ENCODE measurements at places on chromosomes 4 and X. TPM values are rescaled to one million over a fixed set of nuclear protein-coding genes. Genes with fewer than 3 reads are reported as not detected.

- DNase-seq: peak; percentile 83
These were observed at the start of gene P2RY8 for GRCh38 chrX:1537031-1537715. P2RY8 (minus strand) TSS chrX:1537185; CDS start chrX:1466558, 70,627 bp downstream.

- peak; percentile 84 for DNase-seq
These were observed 54.9 kb downstream of the STOX2 start for GRCh38 chr4:183960046-183960420.

Gene ANK2
- total RNA-seq: 11.8 TPM

Gene SPANXC
- total RNA-seq: not detected

DNA sequence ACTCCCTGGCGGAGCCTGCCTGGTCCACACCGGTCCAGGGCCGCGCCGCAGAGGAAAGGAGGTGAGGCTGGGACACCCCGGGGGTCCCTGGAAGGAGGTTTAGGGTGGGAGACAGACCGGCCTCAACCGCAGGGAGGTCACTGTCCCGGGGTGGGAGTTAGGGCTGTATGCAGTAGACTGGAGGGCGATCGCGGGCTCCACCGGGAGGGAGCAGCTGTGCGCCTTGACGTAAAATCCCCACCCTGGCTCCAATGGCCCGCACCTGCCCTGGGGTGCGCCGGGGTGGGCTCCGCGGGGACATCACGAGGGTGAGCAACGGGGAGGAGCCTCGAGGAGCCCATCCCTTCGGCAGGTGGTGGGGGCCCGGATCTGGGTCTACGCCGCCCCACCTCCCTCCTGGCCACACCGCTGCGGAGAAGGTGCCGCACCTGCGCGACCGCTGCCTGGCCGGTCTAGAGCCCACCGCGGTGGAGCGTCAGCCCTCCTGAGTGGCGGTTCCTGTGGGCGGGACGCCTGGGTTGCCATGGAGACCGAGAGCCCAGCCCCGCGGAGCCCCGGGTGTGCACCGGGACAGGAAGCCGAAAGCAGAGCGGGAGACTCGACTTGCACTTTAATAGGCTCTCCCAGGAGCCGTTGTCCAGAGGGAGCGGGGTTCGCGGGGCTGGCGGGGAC lies 105.1 kb downstream of the ADRA2C start:
- peak; percentile 77 for DNase-seq

Gene MOB1B
- 21.0 TPM for total RNA-seq

DNA sequence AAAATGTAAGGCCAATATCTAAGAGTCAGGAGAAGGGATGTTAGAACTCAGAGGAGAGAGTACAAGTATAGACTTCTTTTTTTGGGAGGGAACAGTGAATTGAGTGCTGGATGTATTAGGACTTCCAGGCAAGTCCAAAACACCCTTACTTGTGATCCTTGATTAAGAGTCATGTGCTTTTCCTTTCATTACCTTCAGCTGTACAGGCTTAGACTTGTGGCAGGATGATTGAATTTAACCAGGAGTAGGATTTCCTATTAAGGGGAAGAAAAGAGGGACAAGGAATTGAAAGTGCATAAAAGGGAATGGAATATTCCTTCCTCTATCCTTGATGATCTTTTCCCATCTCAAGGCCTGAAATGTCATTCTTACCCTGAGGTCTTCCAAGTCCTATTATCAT lies 606.7 kb downstream of the STIM2 start:
- DNase-seq: no peak

DNA sequence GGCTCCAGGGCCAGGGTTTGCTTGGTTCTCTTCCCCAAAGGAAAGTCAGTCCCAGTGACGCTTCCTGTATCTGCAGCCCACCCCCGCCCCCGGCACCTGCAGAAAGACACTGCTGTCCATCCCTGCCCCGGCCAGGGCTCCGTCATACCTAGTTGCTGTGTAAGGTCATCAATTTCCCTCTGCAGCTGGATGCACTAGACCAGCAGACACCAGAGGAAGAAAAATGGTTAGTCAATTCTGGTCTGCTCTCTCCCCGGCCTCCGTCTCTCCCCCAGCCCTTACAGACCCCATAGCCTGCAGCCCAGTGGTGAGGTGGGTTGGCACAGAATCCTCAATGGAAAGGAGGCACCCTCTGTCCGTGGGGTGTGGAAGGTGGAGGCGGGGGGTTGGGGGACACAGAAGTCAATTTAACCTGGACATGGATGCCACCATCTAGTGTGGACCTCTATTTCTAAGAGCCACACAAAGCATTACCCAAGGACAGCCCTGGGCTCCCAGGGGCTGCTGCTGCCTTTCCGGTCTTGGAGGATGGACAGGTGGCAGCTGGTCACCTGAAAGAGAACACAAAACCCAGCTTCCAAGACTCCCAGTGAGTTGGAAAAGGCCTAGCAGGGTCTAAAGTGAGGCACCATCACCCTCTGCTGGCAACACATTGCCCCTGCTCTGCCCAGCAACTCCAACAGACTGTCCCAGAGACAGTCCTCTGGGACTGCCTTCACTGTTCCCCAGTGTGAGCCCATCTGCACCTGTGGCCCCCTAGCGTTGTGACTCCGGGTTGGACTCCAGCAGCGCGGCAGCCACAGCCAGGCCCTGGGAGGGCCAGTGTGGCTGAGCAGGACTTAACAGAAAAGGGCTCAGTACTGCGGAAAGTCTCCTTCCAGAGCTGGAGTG lies 40.2 kb upstream of the NHSL2 start:
- DNase-seq: peak; percentile 14

Gene ZNF827
- 18.4 TPM for total RNA-seq

DNA sequence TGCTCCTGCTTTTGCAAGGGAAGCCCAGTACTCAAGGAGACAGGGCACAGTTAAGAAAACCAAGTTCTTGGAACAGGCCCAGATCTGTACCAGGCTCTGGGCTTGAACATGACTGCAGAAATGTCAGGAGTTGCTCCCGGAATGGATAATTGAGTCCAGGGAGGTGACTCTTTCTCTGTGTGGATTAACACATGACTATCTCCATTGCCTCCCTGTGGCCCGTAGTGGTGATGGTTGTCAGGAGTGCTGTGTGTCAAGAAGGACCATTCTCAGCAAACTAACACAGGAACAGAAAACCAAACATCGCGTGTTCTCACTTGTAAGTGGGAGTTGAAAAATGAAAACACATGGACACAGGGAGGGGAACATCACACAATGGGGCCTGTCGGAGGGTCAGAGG lies 39.9 kb downstream of the CCKAR start:
- no peak for DNase-seq

Gene PDLIM3
- 0.66 TPM for total RNA-seq

DNA sequence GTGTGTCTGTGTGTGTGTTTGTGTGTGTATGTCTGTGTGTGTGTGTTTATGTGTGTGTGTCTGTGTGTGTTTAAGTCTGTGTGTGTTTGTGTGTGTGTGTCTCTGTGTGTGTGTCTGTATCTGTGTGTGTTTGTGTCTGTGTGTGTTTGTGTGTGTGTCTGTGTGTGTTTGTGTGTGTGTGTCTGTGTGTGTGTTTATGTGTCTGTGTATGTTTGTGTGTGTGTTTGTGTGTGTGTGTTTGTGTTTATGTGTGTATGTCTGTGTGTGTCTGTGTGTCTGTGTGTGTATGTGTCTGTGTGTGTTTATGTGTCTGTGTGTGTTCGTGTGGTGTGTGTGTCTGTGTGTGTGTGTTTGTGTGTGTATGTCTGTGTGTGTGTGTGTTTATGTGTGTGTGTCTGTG lies 11.4 kb downstream of the IL9R start:
- DNase-seq: no peak

Gene ARHGAP4
- 43.0 TPM for total RNA-seq

Gene ZGRF1
- total RNA-seq: 37.5 TPM

DNA sequence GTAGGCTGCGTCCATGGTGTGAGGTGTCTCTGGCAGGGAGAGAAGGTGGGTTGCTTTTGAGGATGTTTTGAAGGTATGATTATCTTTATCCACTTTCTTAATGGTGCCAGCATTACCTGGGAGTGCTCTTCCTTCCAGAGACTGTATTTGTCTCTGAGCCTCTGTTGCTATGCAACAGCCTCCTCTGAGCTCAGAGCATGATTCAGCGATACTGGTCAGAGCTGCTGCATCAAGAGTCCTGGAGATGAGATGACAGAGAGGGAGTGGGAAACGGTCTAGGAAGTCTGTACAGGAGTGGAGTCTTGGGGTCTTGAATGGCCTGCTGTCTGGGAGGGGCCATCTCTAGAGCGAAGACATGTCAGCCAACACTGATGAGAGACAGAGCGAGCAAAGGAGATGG lies 104.4 kb upstream of the RAB40AL start:
- no peak for DNase-seq

GRCh38 chr4:100087743-100088142 lies 102.5 kb downstream of the DDIT4L start:
- DNase-seq: no peak

DNA sequence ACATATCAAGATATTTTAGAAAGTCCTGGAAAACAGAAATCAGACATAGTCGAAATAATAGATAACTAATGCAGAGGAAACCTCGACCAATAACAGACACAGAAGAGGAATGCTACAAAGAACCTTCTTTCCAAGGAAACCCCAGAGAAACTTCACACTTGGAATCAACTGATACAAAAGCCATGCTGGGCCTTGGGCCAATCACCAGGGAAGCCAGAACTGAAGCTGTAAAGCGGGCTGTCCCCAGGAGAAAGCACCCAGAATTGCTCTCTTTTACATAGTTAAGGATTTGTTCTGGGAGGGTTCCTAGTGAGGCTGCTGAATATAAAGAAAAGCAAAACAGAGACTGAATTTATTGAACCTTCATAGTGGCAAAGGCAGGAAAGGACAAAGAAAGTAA lies 100.5 kb downstream of the PRDM5 start:
- no peak for DNase-seq

DNA sequence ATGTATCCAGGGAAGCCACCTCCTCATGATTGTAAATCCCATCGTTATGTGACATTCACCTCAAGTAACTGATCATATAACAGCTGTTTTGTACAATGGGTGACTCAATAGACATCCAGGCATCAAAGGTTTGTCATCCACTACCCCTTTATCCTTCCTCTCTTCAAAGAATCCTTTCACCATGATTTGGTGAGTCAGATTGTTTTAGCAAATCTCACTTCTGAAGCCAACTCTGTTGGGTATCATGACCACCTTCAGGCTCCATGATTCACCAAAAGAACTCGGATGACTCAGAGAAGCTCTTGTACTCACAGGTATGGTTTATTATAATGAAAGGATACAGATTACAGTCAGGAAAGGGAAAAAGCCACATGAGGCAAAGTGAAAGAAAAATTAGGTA lies 132.1 kb downstream of the PWWP3B start:
- DNase-seq: no peak

- no peak for DNase-seq
These were observed 17.1 kb upstream of the GALNT7 start for GRCh38 chr4:173151496-173151895.

DNA sequence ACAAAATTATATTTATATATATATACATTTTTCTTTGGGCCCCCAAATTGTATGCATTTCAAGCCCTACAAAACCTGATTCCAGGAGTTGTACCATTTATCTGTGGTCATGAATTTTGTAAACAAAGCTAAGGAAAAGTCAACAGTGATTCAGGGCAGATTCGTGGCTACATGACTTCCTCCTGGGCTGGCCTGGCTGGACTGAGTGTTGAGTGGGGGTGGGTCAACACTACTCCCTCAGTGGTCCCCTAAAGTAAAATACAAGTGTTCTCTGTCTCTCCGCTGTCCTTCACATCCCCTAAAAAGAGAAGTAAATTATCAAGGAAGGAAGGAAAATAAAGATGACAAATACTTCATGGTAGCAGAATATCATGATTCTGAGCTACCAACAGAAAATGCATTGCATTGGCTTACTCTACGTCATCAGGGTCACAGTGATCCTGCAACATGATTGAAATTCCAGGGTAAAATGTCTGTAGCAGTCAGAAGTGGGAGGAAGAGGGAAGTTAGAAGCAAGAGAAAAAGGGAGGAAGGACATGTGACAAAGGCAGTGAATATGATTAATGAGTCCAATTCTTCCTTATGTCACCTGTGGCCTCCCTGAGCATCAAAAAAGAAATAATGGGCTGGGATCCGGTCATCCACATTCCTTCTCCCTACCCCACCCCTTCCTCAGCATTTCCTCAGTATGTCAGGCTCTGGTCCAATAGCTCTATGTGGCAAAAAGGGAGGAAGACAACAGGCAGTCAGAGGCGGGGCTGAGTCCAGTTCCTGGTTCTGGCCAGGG lies 42.4 kb upstream of the MYOZ2 start:
- no peak for DNase-seq

Gene HTN3
- total RNA-seq: not detected

Gene MTNR1A
- 1.2 TPM for total RNA-seq

Gene UGT2B7
- not detected for total RNA-seq

GRCh38 chrX:48940404-48940955 lies 16.9 kb downstream of the OTUD5 start:
- DNase-seq: no peak

Gene VSIG4
- not detected for total RNA-seq

Gene HPSE
- total RNA-seq: 1.2 TPM

GRCh38 chr4:105543346-105543745 lies 9.1 kb upstream of the ARHGEF38 start:
- no peak for DNase-seq

Gene UBE2K
- total RNA-seq: 138 TPM

Gene ALAS2
- not detected for total RNA-seq

DNA sequence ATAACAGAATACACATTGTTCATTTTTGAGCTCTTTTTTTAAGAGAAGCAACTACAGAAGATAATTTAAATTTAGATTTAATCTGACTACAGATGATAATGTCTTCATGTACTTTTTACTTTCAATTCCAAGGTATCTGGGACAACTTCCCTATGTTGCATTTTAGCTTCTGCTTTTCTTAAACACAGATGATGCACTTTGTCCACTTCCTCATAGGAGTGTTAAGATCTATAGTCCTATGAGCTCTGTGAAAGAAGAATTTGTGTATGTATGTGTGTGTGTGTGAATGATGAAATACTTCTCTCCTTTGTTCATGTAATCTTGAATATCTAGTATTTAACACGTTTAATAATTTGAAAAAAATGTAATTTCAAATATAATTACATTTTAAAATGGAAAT lies 5.3 kb upstream of the FHIP1A start:
- no peak for DNase-seq

Gene DRD5
- not detected for total RNA-seq
